ENCODE measurements at places on chromosomes 16 and 17.

- DNase-seq: no peak
Observed at GRCh38 chr17:69060822-69061221, at the start of gene ABCA9. TSS of gene ABCA9 (minus strand) at chr17:69060927. CDS start at chr17:69051126, 9,801 bp downstream.

- no peak for DNase-seq
Observed at GRCh38 chr16:35532576-35532975, 2073.2 kb downstream of the TP53TG3F start.

DNA sequence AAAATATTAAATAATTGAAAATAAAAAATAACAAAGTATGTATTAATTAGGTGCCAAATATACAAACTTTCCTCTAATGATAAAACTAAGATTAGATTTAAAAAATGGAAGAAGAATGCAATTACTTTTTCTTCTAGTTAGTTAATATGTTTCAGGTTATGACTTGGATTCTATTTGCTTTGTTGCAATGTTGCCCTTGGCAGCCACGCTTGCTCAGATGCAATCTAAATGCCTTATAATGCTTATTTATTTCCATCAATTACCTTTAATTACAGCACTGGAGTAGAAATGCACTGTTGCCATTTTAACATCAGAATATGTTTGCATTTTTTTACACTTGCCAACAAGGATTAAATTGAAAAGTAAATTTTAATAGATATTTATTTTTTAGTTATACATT, 263.9 kb downstream of the CNTNAP4 start:
- DNase-seq: no peak

DNA sequence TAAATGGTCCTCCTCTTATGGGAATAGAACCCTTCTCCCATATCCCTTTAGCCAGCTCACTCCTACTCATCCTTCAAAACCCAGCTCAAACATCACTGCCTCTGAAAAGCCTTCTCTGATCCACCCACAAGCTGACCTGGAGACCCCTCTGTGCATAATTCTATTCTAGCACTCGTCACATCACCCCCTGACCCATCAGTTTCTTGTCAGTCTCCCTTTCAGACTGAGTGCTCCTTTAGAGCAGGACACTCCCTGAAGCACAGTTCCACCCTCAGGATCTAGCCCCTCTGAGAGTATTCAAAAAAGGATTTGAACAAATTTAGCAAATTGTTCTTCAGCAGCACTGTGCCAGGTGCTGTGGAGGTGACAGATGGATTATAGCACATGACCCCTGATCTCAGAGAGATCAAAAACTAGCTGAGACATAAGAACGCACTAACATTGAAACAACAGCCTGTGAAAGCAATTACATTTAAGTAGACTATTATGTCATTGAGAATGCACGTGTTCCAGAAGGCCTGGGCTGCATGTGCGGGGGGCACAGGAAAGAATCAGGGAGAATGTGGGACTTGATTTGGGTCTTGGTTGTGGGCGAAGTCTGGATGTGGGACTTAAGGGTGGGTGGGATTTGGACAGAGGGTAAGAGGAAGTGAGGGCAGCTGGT, 43.5 kb downstream of the MRPS23 start:
- DNase-seq: peak; percentile 61

GRCh38 chr16:51916814-51917213, 630.1 kb downstream of the TOX3 start:
- no peak for DNase-seq

DNA sequence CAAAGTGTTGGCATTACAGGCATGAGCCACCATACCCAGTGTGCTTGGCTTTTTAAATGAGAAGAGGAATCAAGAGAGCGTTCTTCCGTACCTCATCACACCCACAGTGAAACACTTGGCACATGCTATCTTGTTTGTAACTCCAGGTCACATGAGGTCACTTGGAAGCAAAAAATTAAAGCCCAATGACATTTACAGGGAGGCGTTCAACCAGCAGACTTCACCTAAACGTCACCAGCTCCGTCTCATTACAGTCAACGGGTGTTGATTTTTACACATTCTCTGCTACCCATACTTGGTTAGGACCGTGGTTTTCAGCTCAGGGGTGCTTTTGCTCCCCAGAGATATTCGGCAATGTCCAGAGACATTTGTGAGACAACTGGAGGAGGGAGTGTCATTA, 127.0 kb downstream of the XYLT1 start:
- no peak for DNase-seq

DNA sequence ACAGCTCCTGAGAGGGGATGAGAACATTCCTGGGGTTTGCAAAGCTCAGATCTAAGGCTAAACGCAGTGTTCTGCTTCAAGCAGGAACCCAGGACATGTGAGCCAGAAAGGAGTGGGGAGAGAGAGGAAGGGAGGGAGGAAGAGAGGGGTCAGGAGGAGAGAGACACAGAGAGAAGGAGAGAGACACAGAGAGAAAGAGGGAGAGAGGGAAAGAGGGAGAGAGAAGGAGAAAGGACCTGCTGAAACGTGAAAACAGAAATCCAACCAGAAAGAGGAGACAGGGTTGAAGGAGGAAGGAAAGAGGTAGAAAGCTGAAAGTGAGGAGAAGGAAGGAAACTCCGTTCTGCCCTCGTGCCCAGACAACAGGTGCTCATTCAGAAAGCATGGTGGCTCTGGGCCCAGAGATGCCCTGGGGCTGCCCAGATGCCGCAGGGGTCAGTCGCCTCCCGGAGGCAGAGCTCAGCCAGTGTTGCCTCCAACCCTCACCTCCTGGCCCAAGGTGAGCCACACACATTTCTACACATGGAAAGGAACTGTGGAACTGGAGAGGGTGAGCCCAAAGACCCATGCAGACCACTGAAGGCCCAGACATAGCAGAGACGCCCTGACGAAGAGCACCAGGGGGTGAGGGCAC, 49.0 kb upstream of the ENPP7 start:
- no peak for DNase-seq

DNA sequence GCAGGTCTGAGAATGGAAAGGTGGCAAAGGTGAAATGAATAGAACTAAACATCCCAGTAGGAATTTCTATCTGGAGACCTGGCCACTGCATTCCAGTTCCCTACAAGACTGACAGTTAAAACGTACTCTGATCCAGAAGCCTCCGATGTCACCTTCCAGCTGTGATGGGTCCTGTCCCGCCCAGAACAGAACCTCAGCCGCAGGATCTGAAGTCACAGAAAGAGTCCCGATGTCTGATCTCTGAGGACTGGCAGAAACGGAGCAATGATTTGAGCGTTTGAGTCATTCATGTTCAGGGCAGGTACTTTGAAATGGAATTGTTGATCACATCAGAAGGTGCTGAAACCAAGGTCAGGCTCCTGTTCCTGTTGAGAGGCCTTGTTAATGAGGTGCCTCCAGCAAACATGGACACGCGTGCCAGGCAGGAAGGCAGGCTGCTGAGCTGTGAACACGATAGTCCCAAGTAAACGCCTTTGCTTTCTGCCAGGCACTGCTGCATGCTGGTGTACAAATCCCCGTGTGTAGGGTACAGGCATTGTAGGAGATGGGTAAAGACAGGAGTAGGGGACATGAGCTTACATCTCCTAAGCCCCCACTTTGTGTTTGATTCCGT, 61.4 kb downstream of the VAT1L start:
- no peak for DNase-seq

DNA sequence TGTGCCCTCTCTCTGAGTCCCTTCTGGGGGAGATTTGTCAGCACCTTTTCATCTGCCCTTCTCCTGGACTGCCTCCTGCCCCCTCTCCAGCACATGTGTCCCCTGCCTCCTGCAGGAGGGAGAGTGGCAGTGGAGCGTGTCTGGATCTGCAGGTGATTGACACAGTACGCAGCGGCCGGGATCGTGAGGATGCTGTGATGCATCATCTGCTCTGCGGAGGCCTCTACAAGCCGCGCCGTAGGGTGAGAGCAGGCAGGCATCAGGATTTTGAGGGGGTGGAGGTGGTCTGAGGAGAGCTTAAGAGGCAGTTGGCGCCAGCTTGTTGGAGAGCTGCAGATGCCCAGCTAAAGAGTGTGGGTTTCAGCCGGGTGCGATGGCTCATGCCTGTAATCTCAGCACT, 10.9 kb downstream of the SLC9A5 start:
- no peak for DNase-seq

GRCh38 chr16:81601008-81601428, 156.4 kb downstream of the CMIP start:
- DNase-seq: no peak
